T-helper 2 cell treated with Interferon-gamma antibody and Interleukin-4, amounts not matched to agents 100 ng/mL and 5 ng/mL, for 36 hours (primary cell): ENCODE measurements at places on chromosomes 13 and 19. TPM values are rescaled to one million over a fixed set of nuclear protein-coding genes. Genes with fewer than 3 reads are reported as not detected.

Gene C5AR2
- total RNA-seq, result 0.86 and 0.95 TPM in 2 replicates

Gene TEX29
- 0.27 and 0.61 TPM in 2 replicates for total RNA-seq

Gene SERP2
- not detected in 2 replicates for total RNA-seq

Gene FFAR1
- total RNA-seq, result not detected in 2 replicates

Gene PLIN5
- not detected in 2 replicates for total RNA-seq

Gene LILRB3
- total RNA-seq, result 0.14 and 0.61 TPM in 2 replicates

Gene BCAM
- total RNA-seq, result not detected in 2 replicates

Gene ZNF575
- total RNA-seq, result 3.1 and 3.7 TPM in 2 replicates

Gene IZUMO2
- not detected in 2 replicates for total RNA-seq

Gene GAS6
- 1.4 and 1.5 TPM in 2 replicates for total RNA-seq

Gene ELSPBP1
- total RNA-seq, result not detected in 2 replicates

Gene CCDC122
- total RNA-seq, result 0.23 and 0.27 TPM in 2 replicates

Gene ELL
- 23.3 and 23.4 TPM in 2 replicates for total RNA-seq

Gene PGLYRP2
- total RNA-seq, result not detected in 2 replicates

Gene CEACAM4
- not detected in 2 replicates for total RNA-seq

Gene JSRP1
- total RNA-seq, result 0.16 and 0.45 TPM in 2 replicates

Gene ZNF582
- total RNA-seq, result 1.1 and 1.7 TPM in 2 replicates

Gene ZNF549
- total RNA-seq, result 6.8 and 7.7 TPM in 2 replicates
